ENCODE measurements at places on chromosomes 3 and 15.

DNA sequence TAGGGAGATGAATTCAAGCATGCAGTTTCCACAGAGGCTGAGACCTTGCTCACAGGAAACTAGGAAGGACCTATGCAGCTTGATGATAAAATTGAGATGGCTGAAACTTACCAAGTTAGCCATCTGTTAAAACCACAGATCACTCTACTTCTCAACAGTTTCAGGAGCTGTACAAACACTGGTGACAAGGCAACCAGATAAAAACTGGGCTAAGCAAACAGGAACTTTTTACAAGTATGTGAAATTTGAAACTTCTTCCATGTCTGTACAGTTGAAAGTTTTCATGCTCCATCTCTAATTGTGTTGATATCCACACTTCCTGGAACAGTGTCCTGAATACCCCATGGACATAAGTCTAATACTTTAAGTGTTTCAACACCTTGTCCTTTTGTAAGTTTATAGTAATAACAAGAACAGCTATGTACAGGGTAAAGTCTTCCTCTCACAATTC, 78.2 kb downstream of the FAIM start:
- DNase-seq: no peak

- DNase-seq: no peak
Observed at GRCh38 chr3:134222835-134223234, 27.8 kb downstream of the RYK start.

DNA sequence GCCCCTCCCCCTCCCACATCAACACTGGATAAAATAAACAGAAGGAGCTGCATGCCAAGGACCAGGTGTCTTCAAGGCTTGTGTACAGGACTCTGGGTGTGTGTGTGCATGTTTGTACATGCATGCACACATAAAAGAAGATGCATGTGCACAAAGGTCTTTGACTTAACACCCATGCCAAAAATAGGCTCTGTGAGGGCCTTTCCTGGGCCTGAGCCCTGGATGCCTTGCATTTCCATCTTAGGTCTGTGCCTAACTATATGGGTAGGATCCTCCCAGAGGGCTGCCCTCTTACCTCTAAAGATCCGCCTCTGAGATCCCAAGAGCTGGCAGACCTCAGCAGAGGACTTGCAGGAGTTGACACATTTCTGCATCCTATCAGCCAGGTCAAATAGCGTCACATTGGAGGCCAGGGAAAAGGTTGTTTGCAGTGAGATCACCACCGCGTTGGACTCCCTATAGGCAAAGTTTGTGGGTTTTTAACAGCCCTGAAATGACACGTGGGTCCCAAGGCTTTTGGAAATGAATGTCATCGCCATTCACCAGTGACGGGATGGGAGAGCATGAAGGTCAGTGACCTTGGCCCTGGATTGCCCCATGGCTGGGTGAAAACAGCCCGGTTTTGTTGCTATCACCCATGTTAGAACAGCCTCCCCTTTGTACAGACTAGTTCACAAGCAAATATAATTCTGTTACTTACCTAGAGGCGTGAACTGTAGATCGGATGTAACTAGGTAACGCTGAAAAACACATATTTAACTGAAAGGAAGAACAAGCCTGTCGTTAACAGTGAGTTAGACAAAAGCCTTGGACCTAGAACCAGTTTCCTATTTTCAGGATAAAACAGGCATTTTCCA, 54.0 kb downstream of the HEG1 start:
- DNase-seq: no peak

DNA sequence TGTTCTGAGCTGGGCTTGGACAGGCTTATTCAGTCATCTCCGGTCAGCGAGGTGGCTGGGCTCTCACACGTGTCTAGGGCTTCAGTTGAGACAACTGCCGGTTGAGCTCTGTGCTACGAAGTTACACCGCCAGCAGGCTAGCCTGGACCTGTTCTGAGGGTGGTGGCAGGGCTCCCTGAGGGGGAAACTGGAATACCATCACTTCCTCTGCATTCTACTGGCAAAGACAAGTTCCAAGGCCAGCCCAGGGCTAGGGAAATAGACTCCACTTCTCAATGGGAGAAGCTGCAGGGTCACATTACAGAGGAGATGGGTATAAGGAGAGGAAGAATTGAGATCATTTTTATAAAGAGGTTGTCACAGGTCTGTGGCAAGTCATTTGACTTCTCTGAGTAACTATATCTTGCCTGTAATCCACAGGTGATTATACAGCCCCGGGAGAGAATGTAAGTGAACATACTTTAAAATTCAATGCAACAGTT, 106.8 kb upstream of the IL12A start:
- DNase-seq: no peak

- no peak for DNase-seq
Observed at GRCh38 chr3:105465251-105465853, 98.6 kb downstream of the ALCAM start.

DNA sequence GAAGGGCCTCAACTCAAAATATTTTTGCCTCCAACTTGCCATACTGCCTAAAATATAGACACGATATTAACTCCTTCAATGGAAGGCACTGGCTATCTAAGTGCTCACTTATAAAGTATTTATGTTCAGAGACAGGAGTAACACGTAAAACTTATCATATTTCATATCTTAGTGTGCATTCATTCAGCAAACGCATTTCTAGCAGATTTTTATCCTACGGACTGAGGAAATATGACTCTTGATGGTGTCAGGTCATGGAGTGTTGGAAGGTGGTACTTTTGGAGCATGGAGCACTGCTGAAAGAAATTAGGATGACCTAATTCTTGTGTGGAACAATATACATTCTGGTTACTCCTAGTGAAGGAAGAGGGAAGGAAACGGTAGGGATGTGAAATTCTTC, 43.8 kb upstream of the LEKR1 start:
- DNase-seq: no peak

- no peak for DNase-seq
Observed at GRCh38 chr3:98359250-98359649, 5.6 kb downstream of the OR5K4 start.

GRCh38 chr3:102718651-102719050, 283.8 kb downstream of the ZPLD1 start:
- no peak for DNase-seq

GRCh38 chr15:51303462-51303980, 34.9 kb downstream of the CYP19A1 start:
- no peak for DNase-seq

DNA sequence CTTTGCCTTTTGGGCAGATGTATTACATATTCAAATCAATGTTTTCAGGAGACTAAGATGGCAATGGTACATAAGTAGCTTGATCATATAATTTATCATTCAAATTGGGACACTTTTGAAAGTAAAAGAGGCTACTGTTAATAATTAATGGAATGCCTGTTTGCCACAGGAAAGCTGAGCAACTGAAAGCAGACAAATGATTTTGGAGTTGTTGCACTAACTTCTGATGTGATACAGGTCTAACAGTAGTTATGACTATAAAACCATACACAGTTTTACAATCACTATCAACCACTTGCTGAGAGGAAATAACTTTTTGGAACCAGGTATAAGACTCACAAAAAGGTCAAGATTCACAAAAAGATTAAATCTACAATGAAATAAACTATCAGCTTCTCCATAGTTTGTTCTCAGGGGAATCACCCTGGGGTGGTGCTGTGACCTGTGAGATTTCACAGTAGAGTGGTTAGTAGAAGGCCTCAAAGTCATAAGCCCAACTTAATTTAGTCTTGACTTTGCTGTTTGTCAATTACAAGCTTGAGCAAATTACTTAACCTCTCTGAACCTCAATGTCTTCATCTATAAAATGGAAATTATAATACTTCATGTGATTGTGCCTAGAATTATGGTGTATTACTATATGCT, 42.7 kb downstream of the HHLA2 start:
- DNase-seq: no peak

DNA sequence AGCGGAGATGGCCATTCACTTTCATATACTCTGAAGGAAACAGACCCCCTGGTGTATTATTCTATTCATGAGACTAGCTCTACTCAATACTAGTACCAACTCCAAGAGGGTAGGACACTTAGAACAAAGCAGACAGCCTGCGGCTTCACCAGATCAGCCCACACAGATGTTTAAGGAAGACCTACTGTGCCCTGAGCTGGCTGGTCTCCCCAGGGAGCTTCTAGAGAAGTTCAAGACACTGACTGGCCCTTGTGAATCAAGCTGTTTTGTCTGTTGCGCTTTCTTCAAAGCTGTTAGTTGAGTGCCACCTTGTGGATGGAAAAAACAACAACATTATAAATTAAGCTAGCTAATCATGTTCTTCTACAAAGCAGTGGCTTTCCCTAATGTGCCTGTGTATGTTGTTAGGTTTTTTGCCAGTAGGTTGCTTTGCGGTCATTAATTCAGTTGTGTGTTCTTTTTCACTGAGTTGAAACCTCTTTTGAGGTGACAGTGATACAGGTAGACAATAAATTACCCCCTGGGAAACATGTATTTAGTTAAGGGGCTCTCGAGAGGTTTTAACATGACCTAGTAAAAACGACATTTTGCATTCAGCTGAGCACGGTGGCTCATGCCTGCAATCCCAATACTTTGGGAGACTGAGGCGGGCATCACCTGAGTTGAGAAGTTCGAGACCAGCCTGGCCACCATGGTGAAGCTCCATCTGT, 64.2 kb upstream of the MYZAP start:
- no peak for DNase-seq

GRCh38 chr3:22585504-22585903, 617.6 kb upstream of the UBE2E2 start:
- no peak for DNase-seq

DNA sequence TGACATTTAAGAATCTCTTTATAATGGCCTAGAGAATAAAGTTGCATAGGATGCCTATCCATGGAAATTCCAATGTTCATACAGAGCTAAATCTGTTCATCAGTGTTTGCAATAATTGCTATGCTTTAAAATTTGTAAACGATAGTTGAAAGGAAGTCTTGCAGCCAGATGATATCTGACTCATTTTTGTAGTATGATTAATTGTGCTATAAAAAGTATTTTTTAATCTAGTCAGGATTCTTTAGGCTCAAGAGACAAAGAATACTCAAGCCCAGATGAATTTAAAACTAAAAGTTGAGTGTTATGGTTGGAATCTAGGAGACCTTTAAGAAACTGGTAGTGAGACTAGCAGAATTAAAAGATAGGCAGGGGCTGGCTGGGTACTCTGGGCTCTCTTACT, 50.5 kb downstream of the SUCNR1 start:
- no peak for DNase-seq

DNA sequence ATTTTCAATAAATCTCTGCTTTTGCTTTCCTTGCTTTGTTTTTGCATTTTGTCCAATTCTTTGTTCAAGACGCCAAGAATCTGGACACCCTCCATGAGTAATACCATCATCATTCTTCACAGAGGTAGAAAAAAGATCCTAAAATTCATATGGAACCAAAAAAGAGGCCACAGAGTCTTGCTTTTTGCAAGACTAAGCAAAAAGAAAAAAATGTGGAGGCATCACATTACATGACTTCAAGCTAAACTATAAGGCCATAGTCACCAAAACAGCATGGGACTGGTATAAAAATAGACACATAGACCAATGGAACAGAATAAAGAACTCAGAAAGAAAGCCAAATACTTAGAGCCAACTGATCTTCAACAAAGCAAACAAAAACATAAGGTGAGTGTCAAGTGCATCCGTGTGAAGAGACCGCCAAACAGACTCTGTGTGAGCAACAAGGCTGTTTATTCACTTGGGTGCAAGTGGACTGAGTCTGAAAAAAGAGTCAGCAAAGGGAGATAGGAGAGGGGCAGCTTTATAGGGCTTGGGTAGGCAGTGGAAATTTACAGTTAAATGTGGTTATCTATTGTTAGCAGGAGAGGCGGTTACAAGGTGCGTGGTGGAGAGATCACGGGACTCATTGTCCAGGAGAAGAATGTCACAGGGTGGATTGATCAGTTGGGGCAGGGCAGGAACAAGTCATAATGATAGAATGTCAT, 10.9 kb downstream of the STRIT1 start:
- no peak for DNase-seq

- no peak for DNase-seq
Observed at GRCh38 chr3:105647047-105647446, 221.8 kb downstream of the CBLB start.

- DNase-seq: no peak
Observed at GRCh38 chr3:152327203-152327602, 58.5 kb downstream of the MBNL1 start.

GRCh38 chr3:140164922-140165590, 230.1 kb downstream of the CLSTN2 start:
- DNase-seq: no peak

DNA sequence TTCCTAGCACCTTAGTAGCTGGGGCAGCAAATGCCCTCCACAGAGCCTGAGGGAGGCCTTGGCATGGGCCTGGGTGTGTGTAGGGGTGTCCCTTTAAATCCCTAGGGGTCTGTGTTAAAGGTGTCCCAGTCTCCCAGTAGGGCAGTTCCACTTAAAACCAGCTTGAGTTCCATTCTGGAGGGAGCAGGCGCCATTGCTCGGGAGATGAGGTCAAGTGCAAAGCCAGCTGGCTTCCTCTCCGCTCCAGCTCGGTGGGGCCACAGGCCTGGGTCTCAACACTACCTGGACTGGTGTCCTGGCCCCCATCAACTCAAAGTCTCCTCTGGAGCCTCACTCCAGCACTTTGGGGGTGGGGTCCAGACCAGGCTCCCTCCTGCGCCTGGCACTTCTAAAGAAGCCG, 25.2 kb downstream of the FEM1B start:
- no peak for DNase-seq

DNA sequence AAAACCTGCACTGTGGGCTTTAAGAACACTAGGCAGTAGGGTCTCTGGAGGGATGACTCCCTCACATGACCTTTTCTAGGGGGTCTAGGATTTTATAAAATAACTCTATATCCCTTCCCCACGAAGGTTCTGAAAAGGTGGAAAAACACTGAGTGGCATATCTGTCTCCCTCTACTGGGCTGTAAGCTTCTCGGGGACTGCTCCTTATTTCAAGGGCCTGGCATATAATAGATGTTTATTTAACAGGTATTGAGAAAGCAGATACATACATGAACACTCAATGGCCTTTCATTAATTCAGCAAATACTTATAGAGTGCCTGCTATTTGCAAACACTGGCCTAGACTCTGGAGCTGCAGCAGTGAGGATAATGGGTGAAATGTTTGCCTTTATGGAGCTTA, 146.2 kb upstream of the WNT5A start:
- no peak for DNase-seq

DNA sequence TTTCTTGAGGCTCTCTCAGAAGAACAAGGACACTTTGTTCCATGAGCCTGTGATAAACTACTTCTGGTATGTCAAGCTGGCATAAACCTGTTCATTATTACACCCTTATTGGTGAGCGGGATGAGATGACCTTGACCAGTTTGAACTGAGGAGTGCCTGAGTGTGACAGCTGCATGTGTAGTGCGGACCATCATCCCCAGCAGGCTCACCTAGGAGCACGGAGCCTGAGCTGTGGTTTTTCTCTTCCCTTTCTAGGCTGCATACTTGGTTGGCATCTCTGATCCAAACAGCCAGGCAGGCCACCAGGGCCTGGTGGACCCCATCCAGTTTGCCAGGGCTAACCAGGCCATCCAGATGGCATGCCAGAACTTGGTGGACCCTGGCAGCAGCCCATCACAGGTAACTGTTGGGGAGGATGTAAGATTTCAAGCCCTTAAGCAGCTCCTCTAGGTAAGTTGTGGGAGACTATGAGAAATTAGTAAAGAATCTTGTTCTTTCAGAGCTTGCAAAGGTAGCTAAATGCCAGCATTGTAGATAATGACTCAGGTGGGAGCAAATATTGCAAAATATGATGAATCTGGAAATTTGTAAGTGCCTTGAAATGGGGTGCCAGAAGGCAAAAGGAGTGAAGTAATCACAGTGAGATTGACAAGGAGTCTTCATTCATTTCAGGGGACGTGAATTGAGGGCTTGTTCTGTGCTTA, 288.9 kb upstream of the TPM1 start:
- no peak for DNase-seq

GRCh38 chr15:81625896-81626295, 251.9 kb upstream of the TMC3 start:
- no peak for DNase-seq

All from stimulated activated CD8-positive, alpha-beta memory T cell treated with anti-CD3 and anti-CD28 coated beads, Interleukin-7, amount 100 ng/mL, for 24 hours (primary cell).